ENCODE measurements at places on chromosomes 6 and 20.

DNA sequence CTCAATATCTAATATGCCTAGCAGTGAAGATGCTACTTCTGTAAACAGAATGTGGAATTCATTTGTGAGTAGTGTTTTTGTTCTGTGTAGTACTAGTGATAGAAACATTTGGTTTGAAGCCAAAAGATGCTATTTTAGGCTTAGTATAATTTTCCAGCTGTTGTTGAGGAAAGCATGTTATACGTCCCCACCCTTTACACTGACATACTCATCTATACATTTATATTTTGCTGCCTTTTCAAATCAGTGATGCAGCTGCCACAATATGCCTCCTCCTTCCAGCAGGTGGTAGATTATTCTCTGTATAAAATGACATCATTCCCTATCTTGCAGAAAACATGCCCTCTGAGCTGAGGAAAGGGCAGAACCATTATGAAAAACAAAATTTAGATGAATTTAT, 1217.6 kb upstream of the GJE1 start:
- no peak for DNase-seq

GRCh38 chr6:119090256-119090655, 11.8 kb upstream of the FAM184A start:
- DNase-seq, result no peak

DNA sequence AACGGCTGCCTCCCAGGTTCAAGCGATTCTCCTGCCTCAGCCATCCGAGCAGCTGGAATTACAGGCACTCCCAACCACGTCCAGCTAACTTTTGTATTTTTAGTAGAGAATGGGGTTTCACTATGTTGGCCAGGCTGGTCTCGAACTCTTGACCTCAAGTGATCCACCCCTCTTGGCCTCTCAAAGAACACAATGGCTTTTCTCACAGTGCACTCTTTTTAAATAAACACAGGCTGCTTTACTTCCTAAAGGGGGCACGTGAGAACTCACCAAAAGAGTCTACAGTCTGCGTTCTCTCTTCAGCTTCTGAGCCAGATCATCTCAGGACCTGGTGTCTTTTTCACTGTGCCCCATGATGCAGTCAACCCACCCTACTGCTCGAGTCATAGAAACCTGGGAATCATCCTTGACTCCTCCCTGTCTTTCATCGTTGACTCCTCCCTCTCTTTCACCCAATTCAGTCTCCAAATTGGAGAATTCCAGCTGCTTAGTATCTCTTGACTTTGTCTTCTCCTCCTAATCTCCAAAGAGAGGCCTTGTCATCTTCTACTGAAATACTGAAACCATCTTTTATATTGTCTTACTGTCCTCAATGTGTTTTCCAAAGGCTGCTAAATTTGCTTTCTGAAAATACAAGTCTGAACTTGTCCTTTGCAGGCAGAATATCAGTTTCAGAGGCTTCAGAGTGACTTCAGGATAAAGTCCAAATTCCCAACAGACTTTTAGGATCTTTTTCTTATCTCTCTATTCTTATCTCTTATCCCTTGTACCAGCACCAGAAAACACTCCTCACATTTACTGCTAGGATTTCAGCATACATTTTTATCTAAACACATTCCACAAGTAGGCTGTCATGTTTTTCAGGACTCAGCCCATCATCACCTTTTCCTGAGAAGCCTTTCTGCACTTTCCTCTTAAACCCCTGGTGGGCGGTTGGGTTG, 323.4 kb downstream of the SYNE1 start:
- DNase-seq, result no peak

GRCh38 chr6:157994125-157994795, 12.6 kb downstream of the SYNJ2 start:
- no peak for DNase-seq

DNA sequence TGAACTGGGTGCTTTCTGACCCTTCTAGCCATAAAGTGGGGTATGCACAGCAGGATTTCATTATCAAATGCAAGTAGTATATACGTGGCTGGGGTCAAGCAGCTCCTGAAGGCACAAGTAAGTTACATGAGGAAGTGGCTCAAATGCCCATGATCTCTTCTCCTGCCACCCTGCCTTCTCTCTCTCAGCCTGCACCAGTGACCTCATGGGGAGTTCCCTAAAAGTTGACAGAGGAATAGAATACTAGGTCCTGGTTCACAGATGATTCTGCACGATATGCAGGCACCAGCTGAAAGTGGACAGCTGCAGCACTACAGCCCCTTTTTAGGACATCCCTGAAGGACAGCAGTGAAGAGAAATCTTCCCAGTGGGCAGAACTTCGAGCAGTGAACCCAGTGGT, 282.0 kb downstream of the BCKDHB start:
- DNase-seq, result no peak

- no peak for DNase-seq
Measured at GRCh38 chr20:51318058-51318949, 224.2 kb downstream of the NFATC2 start.

DNA sequence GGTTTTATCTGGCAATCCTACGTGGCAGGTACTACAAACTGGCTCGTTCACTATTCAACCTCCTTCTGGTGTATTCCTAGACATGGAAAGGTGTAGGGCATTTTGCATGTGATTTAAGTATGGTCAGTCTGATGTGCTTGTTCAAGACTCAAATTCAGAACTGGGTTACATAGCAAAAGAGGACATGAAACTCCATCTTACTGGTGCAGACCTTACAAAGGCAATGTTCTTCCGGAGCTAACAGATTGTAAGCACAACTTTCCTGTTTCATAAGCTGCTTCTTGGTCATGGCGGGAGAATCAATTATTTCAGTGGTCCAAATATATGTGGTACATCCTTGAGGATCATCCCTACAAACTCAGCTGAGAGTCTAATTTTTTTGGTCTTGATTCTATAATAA, 703.4 kb downstream of the EPM2A start:
- no peak for DNase-seq

DNA sequence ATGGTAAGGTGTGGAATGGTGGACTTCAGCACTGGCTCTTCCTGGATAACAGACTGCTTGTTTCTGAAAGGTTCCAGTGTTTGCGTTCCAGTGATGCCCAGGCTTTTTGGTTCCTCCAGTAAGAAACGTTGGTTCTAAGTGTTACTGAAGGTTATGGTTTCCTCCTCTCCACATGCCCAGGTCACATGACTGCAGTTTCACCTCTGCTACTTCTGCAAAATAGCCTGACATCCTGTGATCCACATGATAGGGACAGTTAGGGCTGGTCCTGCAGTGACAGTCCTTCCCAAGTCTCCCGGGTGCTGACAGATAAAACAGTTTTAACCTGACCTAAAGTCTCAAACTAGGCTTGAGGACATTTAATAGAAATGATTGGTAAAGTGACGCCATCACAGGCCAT, 132.2 kb upstream of the CST7 start:
- DNase-seq, result no peak

DNA sequence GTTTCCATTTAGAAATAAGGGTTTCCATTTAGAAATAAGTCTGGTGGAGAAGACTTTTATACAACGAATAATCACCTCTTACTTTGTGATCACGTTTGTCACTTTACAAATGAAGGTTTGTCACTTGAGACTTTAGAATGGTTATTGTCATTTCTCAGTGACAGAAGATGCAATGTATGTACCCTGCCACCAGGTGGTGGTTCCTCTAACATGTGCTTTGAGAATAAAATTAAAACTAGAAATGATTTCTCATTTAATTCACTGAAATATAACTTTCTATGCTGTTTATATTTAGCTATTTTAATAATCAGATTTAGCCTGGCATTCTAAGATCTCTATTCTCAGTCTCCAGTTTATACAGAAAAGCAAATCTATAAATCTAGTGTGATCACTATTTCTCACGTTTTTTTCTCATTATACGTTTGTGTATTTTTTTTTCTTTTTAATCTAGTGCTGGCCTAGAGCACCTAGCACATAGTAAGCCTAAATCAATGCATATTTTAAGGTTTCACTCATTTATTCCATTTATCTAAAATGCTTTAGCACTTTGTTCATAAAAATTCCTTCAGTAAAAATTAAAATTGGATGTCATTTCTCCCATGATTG, 57.4 kb upstream of the TFAP2D start:
- no peak for DNase-seq

GRCh38 chr20:12928755-12929401, 79.9 kb upstream of the SPTLC3 start:
- no peak for DNase-seq

- DNase-seq, result no peak
Measured at GRCh38 chr6:139572001-139572400, 197.6 kb upstream of the CITED2 start.

DNA sequence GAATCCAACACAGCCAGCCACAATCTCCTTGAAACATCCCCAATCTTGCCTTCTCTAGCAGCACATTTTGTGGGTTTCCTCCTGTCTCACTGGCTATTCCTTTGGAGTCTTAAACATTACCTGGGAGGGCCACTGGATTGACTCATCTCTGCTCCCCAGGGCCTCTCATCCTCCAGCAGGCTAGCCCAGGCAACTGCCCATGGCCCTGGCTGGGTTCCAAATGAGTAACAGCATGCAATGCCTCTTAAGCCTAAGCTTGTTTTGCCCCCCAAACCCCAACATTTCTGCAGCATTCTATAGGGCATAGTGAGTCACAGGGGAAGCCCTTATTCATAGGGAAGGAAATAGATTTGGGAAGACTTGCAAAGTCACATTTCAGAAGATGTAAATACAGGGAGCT, 204.9 kb downstream of the FOXA2 start:
- no peak for DNase-seq

GRCh38 chr6:128712898-128713297, 170.0 kb upstream of the LAMA2 start:
- no peak for DNase-seq

GRCh38 chr6:8743170-8743745, 307.9 kb upstream of the SLC35B3 start:
- no peak for DNase-seq

DNA sequence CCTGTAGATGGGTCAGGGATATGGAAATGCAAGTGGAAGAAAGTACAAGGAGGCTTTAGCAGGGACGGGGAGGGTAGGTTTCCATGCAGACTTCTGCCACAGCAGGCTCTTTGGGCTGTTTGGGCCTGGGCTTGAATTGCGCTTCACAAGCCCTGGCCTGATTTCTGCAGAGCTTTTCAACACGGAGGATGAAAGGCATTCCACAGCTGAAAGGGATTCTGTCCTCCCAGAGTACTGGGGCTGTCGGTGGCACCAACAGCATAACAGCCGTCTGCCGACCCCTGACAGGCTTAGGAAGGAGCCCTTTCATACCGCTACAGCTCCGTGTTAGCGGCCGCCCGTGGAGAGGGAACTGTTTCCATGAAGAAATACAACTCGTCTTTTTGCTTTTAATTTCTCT, 22.9 kb upstream of the TBC1D7 start:
- DNase-seq, result no peak

- no peak for DNase-seq
Measured at GRCh38 chr6:17415321-17415720, 21.9 kb downstream of the CAP2 start.

GRCh38 chr6:14513496-14514393, 396.2 kb downstream of the CD83 start:
- no peak for DNase-seq

- no peak for DNase-seq
Measured at GRCh38 chr20:20331156-20331555, 36.7 kb upstream of the INSM1 start.

DNA sequence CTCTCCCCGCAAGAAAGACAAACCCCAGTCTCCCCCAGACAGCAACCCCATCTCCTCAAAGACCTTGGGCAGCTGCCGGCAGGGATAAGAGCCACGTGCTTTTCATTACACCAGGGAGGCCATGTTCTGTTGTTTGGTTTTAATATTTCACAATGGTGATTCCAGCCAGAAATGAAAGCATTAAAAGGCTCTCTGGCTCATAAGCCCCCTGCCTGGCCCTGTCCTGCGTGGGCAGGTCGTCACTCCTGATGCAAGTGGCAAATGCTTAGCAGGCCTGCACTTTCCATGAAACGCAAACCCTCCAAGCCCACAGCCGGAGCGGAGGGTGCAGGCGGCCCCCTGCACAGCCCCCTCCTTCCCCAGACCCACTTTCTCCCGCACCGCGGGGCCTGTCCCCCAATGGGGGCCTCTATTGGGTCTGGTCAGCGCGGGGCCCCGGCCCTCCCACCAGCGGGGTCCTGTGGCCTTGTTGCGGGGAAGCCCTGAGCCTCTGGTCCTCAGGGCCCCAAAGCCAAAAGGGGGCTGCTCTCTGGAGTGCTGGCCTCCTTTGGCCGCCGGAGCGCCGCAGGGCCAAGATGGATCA, 77.2 kb downstream of the TMEM242 start:
- DNase-seq, result no peak

- no peak for DNase-seq
Measured at GRCh38 chr20:52469128-52469527, 277.5 kb upstream of the ZFP64 start.

DNA sequence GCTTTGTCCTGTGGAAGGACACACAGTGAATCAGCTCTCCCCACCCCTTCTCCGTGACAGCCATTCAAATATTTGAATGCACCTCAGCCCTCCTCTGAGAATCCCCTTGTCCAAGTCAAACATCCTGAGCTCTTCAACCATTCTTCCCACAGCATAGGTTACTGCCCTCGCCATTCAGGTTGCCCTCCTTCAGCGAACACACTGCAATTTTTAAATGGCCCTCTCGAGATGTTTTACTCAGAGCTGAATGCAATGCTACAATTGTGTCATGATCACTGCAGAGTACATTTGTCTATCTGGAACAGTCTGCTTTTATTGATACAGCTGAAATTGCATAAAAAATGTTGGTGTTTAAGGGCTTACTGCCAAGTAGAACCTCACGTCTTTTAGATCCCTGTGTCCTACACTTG, 48.9 kb downstream of the SLC2A12 start:
- no peak for DNase-seq

DNA sequence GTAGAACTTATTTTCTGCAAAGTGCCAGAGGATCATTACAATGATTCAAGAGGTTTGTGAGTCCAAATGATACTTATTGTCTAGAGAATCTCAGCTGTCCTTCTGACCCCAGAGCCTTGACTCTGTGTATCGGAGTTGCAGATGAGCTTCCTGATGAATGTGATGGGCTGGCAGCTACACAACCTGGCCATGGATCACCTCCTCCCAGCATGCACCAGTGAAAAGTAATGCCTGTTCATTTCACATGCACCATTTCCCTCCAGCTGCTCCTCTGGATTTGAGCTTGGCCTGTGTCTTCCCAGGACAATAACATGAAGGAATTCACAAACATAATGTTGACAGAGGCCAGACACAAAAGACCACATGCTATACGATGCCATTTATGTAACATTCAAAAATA, 30.0 kb downstream of the SNHG17 start:
- DNase-seq, result no peak

DNA sequence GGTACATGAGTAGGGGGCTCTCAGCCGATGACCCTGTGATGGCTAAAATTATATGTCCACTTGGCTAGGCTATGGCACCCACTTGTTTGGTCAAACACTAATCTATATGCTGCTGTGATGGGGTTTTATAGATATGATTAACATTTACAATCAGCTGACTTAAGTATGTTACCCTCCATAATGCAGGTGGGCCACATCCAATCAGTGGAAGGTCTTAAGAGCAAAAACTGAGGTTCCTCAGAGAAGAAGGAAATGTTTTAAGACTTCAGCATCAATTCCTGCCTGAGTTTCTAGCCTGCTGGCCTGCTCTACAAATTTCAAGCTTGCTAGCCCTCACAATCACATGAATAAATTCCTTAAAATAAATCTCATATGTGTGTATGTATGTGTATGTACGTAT, 18.9 kb upstream of the MAK start:
- no peak for DNase-seq

GRCh38 chr6:81818901-81819361, 66.5 kb upstream of the TENT5A start:
- no peak for DNase-seq

- no peak for DNase-seq
Measured at GRCh38 chr6:130396722-130397121, 30.9 kb downstream of the TMEM200A start.

- no peak for DNase-seq
Measured at GRCh38 chr6:162999575-163000285, 272.0 kb downstream of the PACRG start.

- no peak for DNase-seq
Measured at GRCh38 chr20:19765266-19765665, 7.2 kb downstream of the RIN2 start.
